ENCODE measurements at places on chromosomes 2 and 18.

DNA sequence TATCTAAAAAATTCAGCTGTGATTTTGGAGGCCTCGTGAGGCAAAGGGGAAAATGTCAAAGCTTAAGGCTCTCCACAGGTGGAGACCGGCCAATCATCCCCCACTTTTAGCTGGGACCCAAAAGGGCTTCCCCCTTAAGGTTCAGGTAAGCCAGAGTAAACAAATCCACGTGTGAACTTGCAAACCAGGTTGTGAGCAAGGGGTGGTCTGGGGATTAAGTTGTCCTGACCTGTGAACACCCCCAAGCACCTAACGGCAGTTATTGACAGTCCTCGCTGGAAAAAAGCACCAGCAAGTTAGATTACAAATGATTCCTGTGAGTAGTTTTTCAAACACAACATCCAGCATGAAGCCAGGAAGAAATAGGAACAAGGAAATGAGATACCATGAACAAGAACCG is 42.9 kb downstream of the MYO7B start:
- no peak for DNase-seq

- no peak for DNase-seq
Observed at GRCh38 chr2:120522151-120522751, 176.3 kb downstream of the INHBB start.

DNA sequence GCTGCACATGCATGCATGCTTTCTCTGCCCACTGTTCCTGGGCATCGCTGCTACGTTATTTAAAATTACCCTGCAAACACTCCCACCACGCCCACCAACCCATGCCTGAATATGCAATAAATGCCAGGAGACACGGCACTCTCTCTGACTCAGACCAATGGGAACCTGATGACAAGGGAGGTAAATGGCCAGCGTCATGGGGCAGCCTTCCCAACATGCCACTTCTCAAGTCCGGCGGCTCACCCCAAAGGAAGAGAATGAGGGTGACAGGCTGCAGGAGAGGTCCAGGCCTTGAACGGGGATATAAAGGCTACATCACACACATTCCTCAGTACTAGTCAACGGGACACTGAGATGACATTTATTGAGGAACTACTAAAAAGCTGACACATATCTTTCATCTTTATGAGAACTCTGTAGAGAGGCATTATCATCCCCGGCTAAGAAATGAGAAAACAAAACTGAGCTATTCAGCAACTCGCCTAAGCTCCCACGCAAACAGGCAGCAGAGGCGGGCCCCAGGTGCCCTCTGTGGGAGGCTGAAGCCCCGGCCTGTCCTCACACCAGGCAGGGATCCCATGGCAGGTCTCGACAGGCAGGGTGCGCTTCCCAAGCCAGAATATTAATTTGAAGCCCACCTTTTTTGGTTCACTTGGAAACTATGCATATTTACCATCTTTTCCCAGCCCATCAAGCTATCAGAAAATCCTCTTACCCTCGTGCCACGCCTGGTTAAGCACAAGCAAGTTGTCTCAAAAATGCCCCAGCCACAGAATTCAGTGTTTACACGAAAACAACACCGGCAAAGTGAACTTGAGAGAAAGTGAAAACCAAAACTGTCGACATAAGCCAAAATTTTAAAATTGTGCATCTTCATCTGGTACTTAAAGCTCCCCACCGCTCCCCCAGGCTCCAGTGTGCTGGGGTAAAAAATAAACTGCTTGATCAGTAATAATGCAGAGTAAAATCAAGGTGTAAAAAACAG is 166.3 kb downstream of the HDAC4 start:
- DNase-seq, result peak; percentile 60

DNA sequence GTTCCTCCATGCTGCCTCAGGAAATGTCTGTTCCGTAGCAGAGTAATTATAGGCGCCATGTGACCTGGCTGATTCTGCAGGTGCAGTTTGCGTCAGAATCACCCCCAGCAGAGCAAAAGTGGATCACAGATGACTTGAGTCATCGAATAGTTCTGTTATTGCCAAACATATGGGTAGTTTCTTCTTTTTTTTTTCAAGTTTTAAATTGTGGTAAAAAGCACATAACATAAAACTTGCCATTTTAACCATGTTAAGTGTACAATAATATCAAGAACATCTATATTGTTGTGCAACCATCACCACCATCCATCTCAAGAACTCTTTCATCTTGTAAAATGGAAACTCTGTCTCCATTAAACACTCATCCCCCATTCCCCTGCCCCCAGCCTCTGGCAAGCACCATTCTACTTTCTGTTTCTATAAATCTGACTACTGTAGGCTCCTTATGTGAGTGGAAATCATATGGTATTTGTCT is 177.7 kb upstream of the TWIST2 start:
- DNase-seq, result no peak

GRCh38 chr2:160649698-160650097 is 156.1 kb upstream of the RBMS1 start:
- DNase-seq, result no peak

- DNase-seq, result no peak
Observed at GRCh38 chr2:146252119-146252518, 1592.7 kb upstream of the ACVR2A start.

DNA sequence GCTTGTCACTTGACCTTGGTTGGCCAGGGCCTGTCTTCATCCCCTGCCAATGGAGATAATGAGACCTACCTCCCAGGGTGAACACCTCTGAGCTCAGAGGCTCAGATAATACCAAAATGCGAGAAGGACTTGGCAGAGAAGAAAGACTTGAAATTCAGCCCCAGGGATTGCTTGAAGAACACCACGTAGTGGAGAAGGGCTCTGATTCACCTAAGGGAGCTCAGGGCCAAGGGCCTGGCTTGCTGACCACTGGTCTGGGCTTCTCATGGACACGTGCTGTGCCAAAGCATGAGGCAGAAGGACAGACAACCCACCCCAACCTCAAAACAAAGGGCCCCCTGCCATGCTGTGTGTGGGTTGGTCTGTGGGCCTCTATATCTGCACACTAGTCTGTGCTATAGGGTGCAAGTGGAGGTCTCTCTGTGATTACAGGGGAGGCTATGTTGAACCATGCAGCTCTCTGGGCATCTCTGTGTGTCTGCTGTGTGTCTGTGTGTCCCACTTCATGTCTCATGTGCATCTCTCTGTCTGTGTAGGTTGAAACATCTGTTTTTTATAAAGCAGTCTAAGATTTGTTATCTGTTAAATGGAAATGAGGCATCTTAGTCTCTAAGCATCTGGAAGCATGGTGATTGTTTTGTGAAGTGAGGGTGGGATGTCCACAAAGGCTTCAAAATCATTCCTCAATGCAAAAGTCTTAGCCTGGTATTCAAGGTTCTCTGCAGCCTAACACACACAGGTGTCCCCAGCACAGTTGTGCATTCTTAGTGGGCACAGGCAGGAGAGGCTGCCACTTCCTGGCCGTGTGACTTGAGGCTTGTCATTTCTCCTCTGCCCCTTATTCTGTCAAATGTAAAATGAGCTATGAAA is 61.0 kb upstream of the EPAS1 start:
- DNase-seq, result no peak

- peak; percentile 29 for DNase-seq
Observed at GRCh38 chr2:8389431-8390108, 292.3 kb upstream of the ID2 start.

DNA sequence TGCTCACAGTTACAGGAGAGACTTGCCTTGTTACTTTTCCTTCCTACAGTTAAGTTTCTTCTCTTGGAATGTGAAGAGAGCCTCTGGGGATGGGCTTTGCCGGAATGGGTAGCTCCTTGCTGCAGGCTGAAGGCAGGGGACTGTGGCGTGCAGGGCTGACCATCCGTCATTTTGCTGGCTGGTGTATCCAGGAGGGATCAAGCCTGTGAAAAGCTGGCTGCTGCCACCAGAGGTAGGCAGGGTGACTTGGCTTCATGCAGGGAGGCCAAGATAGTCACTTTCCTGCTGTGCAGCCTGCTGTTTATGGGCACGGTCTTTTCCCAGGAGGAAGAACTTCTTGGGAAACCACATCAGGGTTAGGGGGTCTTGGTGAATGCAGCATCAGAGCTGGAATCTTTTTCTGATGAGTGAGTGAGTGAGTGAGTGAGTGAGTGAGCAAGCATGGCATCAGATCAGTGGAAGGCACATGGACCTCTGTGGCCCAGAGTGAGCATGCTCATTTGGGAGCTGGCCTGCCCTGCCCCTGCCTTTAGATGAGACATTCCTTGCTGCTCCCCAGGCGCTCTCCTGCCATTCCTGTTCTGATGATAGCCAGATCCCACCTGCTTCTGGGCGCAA is 33.0 kb downstream of the FHOD3 start:
- no peak for DNase-seq

DNA sequence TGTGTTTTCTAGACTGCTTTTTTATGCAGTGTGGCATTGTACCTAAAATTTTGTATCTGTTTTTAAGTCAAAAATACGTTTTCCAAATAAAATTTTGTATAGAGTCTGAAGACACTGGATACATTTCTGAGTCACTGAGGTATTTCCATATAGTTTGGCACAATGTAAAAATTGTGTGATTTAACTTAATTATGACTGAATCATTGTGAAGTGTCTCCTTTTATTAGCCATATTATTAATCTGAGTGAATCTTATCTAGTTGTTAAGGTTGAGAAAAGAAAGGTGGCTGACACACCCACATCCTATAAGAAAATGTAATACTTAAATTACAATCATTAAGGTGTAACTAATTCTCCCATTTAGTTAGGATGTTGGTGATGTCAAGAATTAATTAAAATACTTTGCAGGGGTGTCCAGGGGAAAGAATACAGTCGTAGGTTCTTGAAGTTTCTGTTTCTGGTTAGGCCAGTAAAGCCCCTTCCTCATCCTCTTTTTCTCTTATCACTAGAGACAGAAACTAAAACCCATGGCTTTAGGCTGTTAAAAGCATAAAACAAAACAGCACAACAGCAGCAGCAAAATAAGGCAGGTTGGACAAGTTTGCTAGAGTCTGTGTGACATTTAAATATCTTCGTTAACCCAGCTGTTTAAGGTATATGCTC is 71.6 kb downstream of the UBE2E3 start:
- DNase-seq, result no peak

- peak; percentile 89 for DNase-seq
Observed at GRCh38 chr18:9708057-9708433, at the start of gene RAB31. TSS of gene RAB31 (plus strand) at chr18:9708301. CDS start at chr18:9708406, 105 bp downstream.

DNA sequence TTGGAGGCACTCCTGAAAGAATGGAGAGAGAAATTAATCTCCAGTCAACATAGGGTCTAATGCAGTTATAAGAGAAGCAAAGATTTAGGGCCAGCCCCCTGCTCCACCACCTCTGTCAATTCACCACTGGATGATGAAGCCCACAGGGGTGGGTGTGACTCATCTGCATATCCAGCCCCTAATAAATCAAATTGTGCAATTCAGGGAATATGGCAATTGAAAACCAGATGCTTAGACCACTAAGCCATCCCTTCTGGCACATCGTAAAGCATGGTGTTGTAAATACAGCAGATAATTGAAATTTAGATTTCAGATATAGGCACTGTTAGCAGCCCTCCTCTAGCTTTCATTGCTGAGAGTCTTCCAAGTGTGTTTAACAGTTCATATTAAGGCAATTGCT is 541.4 kb downstream of the PARD3B start:
- DNase-seq, result no peak

- DNase-seq, result no peak
Observed at GRCh38 chr18:74146756-74147155, 878 bp downstream of the FBXO15 start.

- DNase-seq, result no peak
Observed at GRCh38 chr2:112342067-112342550, 66.7 kb downstream of the ZC3H6 start.

Data from suppressor macrophage treated with lipopolysaccharide for 1 hour (primary cell).